ENCODE measurements at places on chromosomes 11 and 22. TPM values are rescaled to one million over a fixed set of nuclear protein-coding genes. Genes with fewer than 3 reads are reported as not detected.

The OR8B8 gene
- not detected for total RNA-seq

GRCh38 chr11:43567396-43567975 lies 113.1 kb upstream of the HSD17B12 start:
- no peak for DNase-seq

GRCh38 chr11:959027-959426 lies 33.4 kb downstream of the AP2A2 start:
- no peak for DNase-seq

DNA sequence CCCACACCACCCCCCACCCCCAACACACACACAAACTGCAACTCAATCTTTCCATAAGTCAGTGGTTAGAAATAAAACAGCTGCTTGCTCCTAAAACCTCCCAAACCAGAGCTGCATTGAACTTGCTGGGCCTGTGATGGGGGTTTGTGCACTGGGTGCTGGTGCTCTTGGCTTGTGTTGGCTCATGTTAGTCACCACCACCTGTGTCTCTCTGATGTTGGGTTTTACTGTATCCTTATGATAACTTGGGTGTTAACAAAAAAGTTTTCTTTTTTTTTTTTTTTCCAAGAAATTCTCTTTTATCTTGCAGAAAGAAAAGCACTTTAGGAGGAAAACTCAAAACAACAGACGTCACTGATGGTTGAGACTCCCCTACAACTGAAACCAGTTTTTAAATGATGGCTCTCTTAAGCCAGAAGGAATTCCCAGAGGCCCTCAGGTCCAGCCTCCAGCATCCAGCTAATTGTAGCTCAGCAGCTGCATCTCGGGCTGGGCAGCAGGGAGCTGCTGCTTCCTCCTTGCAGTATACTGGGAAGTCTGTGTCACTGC lies 79.9 kb upstream of the DRD2 start:
- DNase-seq = no peak

The HPX gene
- total RNA-seq = 2.4 TPM

The BTBD18 gene
- total RNA-seq = not detected

DNA sequence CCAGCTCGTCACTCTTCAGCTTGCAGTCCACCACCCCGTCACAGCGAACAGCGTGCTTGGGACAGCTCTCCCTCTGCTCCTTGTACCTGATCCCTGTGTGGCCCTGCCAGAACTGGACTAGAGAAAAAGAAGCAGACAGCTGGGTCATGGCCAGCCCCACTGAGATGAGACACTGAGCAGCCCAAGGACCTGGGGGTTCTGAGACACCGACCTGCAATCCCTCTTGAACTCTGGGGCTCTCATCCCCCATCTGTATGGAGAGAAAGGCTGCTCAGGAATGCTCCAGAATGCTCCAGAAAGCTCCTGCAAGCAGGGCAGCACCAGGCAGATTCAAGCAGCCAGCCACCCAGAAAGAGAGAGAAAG lies 14.8 kb downstream of the TMPRSS13 start:
- DNase-seq = no peak

DNA sequence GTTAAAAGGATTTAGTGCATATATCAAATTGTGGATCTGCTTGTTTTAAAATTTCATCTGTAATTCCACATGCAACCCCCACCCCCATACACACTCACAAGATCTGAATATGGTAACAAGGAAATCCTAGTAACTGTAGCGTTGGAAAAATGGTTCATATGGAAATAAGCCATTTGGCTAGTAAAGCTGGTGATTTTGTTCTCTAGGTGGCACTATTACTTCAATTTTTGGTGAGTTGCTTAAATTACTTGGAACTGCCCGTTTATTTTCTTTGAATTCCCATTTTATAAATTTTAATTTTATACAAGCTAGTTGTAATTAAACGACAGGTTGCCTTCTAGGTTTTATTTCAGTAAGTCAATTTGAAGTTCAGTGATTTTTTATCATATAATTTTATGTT lies 5.3 kb downstream of the BDNF start:
- DNase-seq = no peak

DNA sequence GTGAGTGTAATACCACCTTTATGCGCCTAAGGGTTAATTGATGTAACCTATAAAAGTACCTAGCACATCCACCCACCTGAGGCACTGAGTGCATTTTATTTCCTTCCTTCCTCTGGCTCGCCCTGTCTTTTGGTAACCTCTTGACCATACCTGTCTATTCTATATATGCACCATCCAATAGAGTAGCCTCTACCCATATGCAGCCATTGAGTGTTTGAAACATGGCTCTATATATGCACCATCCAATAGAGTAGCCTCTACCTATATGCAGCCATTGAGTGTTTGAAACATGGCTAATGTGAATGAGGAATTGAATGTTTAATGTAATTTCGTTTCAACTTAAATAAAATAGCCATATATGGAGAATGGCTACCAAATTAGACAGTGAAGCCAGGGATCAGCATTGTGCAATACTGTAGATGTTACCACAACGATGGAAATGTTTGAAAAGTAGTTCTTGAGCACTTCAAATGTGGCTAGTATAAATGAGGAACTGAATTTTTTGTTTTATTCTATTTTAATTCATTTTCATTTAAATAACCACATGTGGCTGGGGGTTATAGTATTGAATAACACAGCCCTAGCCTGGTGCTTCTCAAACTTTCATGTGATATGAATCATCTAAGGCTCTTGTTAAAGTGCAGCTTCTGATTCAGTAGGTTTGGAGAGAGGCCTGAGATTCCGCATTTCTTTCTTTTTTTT lies 33.8 kb downstream of the SLC35F2 start:
- DNase-seq = no peak

GRCh38 chr22:27952779-27953178 lies 33.7 kb upstream of the PITPNB start:
- no peak for DNase-seq

DNA sequence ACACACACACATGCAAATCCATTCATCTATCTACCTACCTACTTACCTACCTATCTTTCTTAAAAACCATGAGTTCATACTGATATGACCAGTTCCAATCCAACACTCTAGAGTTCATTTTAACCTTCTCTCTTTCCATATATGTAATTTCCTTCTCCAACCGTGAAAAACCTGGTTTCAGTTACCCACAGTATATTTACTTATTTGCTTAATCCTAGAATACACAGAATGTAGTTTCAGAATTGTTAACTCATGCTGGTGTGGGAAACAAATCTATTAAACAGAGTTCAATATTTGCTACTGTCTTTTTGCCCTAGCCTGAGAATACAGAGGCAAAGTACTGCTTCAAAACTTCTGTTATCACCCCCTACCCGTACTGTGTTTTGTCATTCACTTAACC lies 101.3 kb downstream of the RRM1 start:
- no peak for DNase-seq

DNA sequence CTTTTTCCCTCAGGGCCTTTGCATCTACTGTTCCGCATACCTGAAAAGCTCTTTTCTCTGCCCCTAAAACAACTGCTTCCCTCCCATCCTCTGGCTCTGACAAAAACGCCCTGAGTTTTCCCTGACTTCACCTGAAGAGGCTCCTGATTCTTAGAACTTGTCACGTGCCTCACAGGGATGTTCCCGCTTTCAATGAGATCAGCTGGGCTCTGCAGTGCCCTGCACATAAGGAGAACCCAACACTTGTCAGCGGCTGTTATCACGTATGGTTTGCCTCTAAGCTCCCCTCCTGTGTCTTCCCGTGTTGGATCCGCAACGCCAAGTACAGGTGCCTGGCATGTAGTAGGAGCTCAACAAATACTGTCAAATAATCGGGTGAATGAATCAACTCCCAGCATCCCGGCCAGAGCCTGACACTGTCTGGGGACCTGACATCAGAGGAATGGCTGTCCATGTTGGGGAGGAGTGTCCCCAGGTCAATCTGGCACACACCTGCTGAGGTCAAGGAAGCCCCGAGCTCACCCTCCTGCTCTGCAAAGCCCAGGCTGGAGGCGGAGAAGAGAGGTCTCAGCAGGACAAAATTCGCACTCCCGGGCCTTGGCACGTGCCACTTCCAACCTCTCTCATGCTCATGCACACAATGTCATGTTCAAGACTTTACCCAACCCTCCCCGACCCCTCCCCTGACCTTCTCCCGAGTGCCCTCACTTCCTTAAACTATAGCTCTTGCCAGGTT lies 4.2 kb upstream of the GRK2 start:
- peak; percentile 27 for DNase-seq

The RAB3IL1 gene
- total RNA-seq = 7.0 TPM

The PKP3 gene
- 168 TPM for total RNA-seq

DNA sequence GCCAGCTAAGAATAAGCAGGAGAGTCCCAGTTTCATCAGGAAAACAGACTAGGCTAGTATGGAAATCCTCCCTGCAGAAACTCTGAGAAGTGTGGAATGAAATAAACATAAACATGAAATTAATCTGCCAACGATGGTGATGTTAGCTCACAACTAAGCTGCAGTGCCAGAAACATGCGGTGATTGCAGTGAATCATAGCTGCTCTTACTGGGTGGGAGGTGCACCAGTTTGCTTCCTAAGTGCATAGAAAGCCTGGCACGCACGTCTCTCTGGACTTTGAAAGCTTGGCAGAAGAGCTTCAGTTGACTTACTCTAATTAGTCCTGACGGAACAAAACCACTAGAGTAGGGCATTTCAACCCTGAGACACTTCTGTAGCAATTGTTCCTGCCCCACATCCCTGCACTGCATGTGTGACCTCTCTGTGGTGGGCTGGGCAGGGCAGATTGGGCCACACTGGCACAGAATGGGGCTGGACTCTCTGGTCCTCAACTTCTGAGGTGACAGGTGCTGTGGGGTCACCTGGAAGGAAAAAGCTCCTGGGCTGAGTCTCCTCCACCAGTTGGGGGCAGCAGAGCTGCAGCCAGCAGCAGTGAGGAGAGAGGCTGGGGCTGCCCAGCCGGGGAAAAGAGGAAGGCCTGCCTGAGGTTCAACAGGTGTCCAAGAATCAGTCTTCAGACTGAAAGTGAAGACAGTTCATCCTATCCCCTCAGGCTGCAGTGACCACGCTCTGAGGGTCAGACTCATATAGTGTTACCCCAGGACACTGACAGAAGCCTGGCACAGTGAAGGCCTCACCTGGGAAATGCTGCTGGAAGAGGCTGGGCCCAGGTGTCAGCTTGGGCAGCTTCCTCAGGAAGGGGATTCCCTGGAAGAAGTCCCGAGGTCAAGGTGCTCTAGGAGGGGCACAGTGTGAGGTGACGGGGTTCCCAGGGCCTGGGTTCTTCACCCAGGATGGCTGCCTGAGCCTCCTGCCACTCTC lies 40.5 kb downstream of the GGTLC2 start:
- DNase-seq = peak; percentile 47

- DNase-seq = no peak
Measured at GRCh38 chr11:34432822-34433221, 5.9 kb upstream of the CAT start.

- DNase-seq = peak; percentile 51
Measured at GRCh38 chr11:95337175-95337957, 106.4 kb upstream of the SESN3 start.

The SOX10 gene
- total RNA-seq = 1.5 TPM

GRCh38 chr11:73225001-73225686 lies 7.1 kb downstream of the P2RY2 start:
- DNase-seq = no peak

DNA sequence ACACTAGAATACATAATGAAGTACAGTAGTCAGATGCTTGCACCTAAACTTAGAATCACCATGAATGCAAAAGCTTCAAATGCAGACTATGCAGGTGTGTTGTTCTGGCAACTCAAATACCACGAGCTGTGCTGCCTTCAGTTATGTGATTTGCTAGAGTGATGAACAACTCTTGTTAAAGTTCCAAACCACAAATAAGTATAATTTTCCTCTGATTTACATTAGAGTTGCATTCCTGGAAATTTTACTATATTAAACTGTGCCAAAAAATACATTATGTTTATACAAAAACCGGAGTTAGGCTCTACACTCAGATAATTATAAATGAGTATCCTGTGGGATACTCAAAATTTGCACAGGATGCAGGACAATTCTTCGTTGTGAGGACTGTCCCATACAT lies 3.0 kb downstream of the TMEM218 start:
- DNase-seq = no peak

DNA sequence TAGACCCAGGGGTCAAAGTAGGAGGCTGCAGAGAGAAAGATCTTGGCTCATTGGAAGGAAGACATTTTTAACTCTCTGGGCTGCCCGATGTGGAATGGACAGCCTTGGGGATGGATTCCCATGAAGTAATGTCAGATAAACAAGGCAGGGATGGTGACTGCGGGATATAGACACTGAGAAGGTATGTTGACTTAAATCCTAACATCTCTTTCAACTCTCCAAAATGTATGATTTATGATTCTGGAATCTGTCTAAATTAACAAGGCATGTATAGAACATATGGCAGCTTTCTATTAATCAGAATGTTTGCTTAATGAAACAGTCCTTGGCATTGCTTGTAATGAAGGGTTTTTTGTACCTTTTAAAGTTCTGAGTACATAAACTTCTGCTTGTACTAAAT lies 56.1 kb upstream of the VSTM5 start:
- no peak for DNase-seq

GRCh38 chr11:123547180-123547579 lies 107.2 kb downstream of the SCN3B start:
- no peak for DNase-seq

The HOATZ gene
- not detected for total RNA-seq

- DNase-seq = no peak
Measured at GRCh38 chr11:82398300-82398815, 335.3 kb downstream of the FAM181B start.

The SCT gene
- 2.7 TPM for total RNA-seq

- DNase-seq = no peak
Measured at GRCh38 chr11:59728913-59729312, 15.3 kb upstream of the OR10V1 start.

DNA sequence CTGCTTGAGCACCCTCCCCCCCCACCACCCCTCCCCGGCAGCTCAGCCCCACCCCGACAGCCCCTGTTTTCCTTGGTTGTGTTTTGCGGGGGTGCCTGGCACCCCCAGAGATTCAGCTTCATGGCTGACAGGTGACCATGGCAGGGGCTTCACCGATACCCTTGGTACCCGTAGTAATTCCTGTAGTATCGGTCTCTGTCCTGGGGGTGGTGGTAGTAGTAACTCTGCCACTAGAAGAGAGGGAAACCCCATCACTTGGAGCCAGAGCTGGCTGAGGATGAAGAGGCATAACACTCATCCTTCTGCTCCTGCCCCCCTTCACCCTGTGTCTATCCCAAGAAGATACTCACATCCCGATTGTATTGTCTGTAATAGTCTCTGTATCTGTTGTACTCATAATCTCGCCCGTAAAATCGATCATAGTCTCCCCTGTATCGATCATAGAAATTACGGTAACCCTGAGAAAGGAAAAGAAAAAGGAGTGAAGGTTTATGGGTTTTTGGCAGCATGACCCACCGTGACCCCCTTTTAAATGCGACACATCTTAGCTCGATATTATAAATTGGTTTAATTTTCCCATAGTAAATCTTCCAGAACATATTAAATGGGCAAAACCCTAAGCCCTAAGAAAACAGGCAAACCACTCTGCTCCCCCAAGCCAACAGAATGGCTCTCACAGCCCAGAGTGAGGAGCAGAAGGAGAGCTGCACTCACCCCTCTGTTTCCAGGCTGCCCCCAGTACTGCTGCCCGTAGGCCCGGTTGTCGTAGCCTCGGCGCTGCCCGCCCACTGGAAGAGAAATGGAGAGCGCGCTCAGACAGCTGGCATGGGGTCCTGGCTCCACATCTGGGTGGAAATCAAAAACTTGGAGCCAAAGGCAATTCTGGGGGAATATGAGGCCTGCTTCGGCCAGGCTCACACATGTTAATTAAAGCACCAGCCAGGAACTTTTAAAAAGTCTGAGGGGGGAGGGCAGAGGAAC lies 8.0 kb downstream of the GNG3 start:
- DNase-seq = no peak
